ENCODE measurements at places on chromosomes 1 and 21.

DNA sequence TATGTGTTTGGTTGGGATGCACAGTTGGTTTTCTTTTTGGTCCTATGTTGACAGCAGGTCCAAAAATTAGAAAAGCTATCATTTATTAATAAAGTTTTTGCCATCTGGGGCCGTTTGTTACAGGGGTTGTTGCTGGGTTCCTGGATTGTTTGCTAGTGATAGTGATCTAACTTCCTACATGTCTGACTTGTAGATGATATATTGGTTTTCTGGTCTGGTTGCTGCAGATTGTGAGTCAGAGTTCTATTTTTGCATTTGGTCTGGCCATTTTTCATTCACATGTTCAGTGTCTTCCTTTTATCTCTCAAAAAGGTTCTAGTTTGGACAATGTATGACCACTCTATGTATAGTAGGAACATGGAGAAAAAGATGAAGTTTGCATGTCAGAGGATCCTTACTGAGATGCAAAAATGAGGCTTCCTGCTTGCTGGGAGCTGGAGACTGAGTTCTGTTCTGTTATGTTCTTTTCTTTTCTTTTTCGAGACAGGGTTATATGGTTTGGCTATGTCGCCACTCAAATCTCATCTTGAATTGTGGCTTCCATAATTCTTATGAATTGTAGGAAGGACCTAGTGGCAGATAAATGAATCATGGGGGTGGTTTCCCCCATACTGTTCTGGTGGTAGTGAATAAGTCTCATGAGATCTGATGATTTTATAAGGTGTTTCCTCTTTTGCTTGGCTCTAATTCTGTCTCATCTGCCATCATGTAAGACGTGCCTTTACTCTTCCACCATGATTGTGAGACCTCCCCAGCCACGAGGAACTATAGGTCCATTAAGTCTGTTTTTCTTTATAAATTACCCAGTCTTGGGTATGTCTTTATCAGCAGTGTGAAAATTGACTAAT, 4.2 kb upstream of the NVL start:
- DNase-seq, result peak; percentile 75

GRCh38 chr1:172224871-172225270, 195.6 kb upstream of the C1orf105 start:
- DNase-seq, result no peak

- DNase-seq, result no peak
Observed at GRCh38 chr1:53642215-53642555, 96.8 kb downstream of the GLIS1 start.

GRCh38 chr1:160726498-160727315, 12.3 kb upstream of the SLAMF7 start:
- peak; percentile 63 for DNase-seq

DNA sequence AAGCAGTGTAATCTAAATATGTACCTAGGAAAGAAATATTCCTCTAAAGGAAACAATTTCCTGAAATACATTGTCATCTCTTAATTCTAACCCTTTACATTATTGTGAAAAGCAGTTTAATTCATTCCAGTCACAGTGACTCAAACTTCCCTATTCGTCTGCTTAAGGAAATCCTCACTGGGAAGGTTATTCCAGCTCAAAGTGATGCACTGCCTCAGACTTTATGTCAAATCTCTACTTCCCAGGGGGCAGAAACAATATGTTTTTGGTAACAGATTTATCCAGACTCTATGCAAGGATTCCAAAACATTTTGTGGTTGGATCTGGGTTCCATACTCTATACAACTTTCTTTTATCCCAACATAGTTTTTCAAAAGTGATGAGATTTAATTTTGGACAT, 145.2 kb downstream of the NTMT2 start:
- peak; percentile 70 for DNase-seq

GRCh38 chr1:51516649-51517158, 2.4 kb downstream of the EPS15 start:
- peak; percentile 42 for DNase-seq

GRCh38 chr1:18557621-18558465, 72.8 kb upstream of the PAX7 start:
- DNase-seq, result peak; percentile 3

- DNase-seq, result no peak
Observed at GRCh38 chr1:229028544-229028943, 242.4 kb upstream of the RAB4A start.

DNA sequence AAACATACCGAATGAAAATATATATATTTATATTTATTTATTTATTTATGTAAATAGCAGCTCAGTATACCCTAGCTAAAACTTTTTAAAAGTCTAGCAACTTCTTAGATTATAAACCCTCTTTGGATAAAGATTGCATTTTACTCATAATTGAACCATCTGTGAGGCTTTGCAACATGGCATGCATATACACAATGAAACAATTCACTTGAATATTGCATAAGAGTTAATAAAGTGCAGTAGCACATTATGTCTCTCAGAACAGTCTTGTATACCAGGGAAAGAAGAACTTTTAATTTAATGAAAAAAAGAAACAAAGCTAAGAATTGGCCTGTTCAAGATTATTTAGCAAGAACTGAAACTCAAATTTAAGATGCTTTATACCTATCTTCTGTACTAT, 1363.9 kb upstream of the ADGRL2 start:
- no peak for DNase-seq

- no peak for DNase-seq
Observed at GRCh38 chr1:48757363-48757762, 19.3 kb downstream of the BEND5 start.

DNA sequence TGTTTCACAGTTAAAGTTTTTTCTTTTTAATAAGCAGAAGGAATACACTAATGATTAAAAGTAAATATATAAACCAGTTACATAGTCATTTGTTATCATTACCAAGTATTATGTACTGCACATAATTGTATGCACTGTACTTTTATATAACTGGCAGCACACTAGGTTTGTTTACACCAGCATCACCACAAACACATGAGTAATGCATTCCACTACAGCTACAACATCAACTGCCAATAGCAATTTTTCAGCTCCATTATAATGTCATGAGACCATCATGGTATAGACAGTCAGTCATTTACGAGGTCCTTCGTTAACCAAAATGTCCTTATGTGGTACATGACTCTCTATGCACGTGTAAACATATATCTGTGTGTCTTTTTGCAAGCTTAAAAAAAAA, 35.2 kb downstream of the SCYL3 start:
- DNase-seq, result peak; percentile 48

GRCh38 chr1:39808784-39809517, 20.3 kb upstream of the BMP8B start:
- peak; percentile 27 for DNase-seq

DNA sequence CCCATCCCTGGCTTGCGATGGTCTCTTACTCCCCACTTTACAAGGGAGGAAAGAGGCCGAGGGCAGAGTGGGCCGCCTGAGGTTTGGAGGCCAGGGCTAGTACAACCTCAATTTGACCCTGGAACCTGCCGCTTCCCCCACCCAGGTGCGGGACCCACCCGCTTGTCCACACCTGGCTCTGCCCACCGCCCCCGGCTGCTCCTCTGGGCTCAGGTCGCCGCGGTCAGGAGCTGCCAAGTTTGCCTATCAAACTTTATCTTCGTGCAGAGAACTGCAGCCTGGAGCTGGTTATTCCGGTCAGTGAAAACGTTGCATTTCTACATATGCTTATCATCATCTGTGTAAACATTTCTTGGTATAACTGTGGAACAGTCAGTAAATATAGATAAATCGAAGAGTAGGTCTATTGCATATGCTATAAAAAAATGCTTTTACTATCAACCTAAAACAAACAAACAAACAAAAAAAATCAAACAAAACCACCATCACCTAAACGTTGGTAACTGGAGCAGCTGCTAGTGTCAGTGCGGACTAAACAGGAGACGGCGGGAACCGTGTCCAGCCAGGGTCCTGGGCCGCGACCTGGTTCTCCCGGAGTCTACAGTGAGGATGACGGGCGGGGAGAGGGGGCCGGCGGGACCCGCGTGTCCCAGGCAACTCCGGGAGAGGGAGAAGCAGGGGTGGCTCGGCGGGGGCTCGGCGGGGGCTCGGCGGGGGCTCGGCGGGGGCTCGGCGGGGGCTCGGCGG, 906 bp upstream of the ADARB1 start:
- peak; percentile 36 for DNase-seq

DNA sequence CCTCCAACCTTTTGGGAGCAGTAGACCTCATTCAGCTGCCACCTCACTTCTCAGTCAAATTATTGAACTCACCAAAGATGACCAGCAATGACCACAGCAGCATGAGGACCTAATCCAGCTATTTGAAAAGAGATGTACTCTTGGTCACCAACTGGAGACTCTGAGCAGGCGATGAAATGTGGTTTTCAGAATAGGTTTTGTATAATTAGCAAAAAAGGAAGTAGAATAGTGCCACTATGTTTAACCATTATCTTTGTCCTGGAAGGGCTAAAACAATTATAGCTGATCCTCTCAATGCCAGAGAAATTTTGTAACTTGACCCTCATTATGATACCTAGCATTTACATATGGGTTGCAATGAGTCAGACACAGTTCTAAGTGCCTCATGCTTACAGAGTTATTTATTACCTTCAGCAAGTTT, at the start of gene FCRL2:
Gene FCRL2 (minus strand): TSS at position 162 of the 421 bp plus-strand sequence. CDS start 59 bp downstream, at position 103.
- no peak for DNase-seq

- DNase-seq, result peak; percentile 28
Observed at GRCh38 chr21:33541105-33541711, 709 bp downstream of the GART start.

DNA sequence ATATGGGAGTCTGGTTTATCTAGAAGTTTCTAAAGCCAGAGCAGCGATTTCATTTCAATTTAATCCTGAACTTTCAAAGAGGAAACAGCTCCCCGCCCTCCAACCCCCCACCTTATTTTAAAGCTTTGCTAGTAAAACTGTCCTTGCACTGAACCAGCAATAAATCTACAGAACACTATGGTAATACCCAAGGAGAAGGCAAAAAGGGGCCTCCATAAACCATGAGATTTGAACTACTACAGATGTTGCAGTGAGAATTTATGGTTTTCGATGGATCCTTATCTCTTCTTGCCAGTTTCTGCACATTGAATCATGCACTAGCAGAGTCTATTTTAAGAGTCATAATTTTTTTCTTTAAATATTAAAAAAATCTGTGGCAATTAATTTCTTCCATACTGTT, 64.8 kb upstream of the BEND5 start:
- DNase-seq, result no peak

DNA sequence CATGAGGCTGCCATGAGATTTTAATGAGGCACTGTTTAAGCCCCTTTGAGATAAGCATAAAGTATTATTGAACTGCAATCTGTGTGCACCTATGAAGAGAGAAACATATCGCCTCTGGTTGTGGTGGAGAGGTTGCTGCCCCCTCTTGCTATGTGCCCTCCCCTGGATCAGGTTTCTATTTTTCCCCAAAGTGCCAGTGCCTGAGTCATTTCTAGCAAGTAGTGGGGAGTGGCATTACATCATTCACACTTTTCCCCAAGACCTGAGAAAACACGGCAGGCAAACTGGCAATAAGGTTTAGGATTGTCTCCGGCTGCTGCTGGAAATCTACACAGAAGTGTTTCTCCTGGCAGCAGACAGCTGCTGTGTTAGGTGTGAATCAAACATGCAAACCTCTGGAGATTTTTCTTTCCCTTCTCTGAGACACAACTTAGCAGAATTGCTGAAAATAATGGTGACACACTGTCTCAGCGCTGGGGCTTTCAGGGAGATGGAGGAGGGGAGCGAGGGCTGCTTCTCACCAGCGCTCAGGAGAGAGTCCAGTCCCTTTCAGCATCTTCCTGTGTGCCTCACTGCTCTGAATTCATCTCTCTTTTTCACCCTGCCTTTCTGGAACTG, 13.7 kb upstream of the RGS16 start:
- DNase-seq, result peak; percentile 30

- DNase-seq, result no peak
Observed at GRCh38 chr1:240539769-240540414, 72.1 kb downstream of the GREM2 start.

DNA sequence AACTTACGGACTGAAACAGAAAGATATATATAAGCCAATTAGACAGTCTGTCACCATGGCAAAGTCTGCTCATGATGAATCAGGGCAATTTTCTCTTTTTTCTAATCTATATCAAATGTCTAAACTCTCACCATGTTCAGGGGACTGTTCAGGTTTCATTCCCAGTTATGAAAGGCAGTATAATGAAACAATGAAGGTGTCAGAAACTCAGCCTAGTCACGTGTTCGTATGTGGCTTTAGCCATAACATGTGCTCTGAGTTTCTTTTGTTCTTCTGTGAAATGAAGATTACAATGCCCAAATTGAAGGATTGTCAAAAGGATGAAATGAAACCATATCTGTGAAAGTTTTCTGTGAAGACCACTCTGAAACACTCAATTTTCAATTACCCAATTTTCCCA, 392.9 kb downstream of the DSCAM start:
- no peak for DNase-seq

DNA sequence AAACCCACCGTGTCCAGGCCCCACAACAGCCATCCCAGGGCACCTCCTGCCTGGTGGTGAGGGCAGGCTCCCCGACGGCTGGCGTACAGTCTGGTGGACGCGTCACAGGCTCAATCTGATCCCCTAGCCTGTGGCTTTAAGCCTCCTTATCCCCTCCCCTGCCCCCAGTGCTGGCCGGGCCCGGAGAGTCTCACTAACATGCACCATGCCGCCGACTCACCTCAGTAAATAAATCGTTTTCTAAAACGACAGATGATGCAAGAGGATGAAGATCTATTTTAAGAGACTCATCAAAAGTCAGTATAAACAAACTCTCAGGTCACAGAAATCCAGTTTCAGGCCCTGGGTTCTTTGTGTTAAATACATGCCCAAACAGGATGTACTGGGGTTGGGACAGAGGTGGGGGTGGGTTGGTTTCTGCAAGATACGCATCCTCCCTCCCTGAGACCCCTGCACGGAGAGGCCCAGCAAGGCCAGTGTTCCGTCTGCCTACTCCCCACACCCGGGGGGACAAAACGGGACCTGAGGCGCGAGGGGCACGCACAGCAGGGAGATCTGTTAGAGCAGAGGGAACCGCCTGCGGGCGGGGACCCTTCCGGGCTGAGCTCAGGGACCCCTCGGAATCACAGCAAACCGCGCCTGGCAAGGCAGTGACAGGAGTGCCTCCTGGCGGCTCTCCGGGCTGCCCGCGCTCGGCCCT, 3.1 kb downstream of the PANK4 start:
- peak; percentile 61 for DNase-seq

DNA sequence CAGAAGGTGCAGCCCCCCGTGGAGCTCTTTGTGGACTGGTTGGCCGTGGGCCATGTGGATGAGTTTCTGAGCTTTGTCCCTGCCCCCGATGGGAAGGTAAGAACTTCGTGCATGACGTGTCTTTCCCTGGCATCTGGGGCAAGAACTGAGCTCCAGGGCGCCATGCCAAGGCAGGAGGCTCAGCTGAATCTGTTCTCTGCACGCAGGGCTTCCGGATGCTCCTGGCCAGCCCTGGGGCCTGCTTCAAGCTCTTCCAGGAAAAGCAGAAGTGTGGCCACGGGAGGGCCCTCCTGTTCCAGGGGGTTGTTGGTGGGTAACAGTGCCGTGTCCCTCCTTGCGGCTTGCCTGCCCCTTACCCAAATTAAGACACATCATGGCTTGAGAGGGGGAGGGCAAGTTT, 27.7 kb downstream of the PADI3 start:
- peak; percentile 67 for DNase-seq

DNA sequence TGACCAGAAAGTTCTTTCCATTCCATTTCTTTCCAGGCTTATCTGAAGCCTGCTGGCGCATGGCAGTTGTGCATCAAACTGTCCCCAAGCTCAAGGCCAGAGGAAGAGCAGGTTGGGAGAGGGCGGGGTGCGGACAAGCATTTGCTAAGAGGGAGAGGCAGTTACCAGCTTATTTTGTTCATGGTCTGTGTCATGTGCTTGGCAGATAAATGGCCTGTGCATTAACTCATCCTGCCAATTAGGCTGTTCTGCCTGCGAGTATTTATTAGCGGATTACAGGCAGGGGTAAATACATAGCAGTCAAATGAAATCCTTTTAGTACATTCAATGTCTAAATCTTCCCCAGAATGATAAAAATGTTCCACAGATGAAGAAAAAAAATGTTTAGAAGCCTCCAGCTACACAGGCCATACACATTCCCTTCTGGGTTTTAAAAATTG, 48.9 kb upstream of the B3GALNT2 start:
- DNase-seq, result peak; percentile 9

All from EH (cell line).